LNCaP clone FGC (cell line): ENCODE measurements at places on chromosomes 2 and 18.
A peak's percentile ranks its signal among the peaks of the same experiment; 100 is the strongest.

- no peak for DNase-seq
These were observed 50.1 kb downstream of the UBR3 start for GRCh38 chr2:169877398-169877797.

- peak; percentile 4 for DNase-seq
These were observed 329.4 kb downstream of the DLGAP1 start for GRCh38 chr18:4125627-4126230.

DNA sequence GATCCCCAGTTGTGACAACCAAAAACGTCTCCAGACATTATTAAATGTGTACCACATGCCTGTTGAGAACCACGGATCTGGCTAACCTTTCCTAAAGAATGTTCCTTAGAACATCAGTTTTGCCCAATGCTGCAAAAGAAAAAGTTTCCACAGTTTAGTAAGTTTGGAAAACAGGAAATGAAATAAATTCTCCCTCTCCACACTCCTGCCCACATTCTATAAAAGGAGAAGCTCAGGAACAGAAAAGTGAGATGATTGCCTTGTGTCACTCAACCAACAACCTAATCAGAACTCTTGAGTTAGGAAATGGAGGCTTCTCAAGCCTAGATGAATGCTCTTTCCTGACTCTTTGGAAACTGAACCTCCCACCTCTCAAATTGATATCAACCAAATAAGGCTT, 56.1 kb upstream of the NFE2L2 start:
- no peak for DNase-seq

GRCh38 chr2:200243441-200243840, 63.1 kb upstream of the SPATS2L start:
- no peak for DNase-seq

GRCh38 chr2:40367652-40368051, 84.2 kb downstream of the SLC8A1 start:
- no peak for DNase-seq

DNA sequence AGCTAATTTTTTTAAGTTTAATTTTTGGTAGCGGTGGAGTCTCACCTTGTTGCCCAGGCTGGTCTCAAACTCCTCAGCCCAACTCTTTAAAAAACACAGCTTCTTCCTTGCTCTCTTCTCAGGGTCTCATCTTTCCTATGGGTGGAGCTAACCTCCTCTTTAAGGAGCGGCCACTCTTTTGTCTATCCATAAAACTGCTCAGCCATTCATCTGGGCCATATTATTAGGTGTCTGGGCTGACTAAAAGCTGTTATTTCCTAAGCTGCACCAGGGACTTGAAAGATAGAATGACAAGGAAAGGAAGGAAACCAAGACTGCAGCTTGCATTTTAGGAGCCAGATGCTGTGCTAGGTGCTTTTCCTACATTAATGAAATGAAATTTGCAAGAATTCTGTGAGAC, 35.8 kb upstream of the THOC1 start:
- no peak for DNase-seq

DNA sequence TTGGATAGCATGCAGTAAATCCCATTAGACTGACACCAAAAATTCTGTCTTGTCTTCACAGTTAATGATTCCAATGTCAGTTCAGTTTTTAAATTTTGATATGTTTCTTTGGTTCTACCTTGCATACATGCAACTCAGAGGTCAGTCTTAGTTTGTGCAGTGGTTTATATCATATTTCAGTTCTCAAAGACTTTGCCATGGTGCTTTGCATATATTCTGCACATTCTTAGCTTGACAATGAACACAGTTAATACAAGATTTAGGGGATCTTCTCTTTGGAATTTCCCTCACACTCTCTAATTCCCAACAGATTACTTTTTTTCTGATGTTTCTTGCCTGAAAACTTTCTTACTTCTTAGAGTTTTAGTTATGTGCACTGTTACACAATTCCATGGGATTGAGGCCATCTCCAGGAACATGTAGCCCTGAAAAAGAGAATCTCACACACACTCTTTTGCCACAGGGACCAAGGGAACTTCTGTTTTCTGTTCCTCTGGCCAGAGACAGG, 17.3 kb downstream of the NOL4 start:
- DNase-seq: no peak

- DNase-seq: no peak
These were observed 69.9 kb upstream of the CAVIN2 start for GRCh38 chr2:191916826-191917225.

DNA sequence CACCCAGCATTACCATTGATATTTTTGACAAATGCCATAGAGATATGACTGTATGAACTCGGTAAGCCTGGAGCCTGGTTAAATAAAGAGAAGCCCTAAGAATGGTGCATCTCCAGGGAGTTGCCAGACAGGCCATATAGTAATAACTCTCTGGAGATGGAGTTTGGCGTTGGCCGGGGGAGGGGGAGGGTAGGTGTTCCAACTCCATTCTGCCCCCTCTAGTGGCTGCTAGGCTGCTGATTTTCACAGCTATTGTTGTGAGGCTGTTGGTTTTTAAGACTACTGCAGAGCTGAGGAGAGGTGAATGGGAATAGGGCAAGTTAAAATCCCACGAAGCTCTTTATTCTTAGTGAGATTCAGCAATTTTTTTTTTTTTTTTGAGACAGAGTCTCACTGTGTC, 99.9 kb downstream of the GALNT14 start:
- peak; percentile 4 for DNase-seq

DNA sequence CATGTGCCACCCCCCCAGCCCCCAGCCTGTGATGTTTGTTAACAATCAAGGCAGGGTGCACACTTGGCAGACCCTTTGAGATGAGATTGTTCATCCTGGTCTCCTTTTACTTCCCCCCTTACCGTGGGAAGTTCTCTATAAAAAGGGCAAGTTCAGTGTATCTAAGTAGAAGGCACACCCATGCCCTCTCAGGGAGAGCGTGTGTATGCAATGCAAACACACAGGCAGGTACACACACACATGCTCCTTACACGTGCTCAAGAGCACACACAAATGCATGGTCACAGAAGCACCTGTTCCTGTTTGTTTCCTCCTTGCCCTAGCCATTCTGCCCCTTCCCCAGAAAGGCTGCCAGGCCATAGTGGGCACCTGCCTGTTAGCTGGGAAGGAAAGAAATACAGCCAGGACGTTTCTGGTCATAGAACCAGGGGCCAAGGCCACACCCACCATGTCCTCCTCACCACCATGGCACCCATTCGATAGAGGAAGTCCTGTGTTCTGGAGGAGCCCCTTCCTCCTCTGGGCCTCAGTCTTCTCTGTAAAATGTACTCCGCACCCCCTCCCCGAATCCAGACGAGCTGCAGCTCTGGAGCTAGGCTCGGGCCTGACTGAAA, 3.1 kb downstream of the ATOH8 start:
- peak; percentile 36 for DNase-seq

- DNase-seq: no peak
These were observed 17.6 kb downstream of the ADAM17 start for GRCh38 chr2:9538000-9538507.

DNA sequence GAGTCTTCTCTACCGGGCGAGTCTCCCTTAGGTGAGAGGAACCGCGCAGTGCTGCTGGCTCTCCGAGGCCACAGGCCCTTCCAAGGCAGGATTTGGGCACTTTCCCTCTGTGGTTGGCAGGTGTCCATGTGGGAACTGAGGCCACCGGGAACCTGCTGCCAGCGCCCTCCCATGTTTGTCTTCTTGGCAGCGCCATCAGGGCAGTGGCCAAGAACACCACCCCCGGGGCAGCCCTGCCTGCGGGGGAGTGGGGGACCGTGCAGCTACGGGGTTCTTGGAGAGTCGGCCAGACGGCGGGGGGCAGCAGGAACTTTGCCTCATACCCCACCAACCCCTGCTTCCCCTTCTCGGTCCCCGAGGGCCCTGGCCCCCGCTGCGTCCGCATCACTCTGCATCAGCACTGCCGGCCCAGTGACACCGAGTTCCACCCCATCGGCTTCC, 10.0 kb downstream of the CAPN10 start:
- peak; percentile 38 for DNase-seq

- DNase-seq: no peak
These were observed 393 bp downstream of the IL1R1 start for GRCh38 chr2:102142829-102143449.

DNA sequence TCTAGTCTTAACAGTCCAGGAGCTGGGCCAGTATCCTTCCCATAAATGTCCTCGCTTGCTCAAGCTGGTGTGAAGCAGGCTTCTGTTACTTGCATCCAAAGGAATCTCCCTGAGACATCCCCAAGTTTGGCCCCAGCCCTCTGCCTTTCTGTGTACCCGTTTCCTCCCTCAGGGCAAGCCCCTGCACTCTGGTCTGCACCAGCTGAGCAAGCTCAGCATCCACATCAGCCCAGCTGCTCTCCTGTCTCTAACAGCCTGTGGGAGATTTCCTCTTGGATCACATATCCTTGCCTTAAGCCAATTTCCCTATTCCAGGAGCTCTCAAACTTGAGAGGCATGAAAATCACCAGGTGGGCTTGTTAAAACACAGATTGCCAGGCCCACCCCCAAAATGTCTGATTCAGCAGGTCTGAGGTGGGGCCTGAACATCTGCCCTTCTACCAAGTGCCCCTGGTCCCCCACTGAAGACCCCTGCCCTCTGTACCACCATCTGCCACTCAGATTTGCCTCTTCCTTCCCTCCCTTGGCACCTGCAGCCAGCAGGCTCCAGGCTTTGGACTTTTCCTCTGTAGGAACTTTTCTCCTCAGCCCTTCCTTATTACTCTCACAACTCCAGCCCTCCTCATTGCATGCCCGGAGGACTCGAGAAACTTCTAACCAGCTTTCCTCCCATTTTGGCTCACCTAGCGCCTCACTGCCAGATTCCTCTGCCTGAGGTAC, 32.1 kb downstream of the REEP1 start:
- DNase-seq: no peak

DNA sequence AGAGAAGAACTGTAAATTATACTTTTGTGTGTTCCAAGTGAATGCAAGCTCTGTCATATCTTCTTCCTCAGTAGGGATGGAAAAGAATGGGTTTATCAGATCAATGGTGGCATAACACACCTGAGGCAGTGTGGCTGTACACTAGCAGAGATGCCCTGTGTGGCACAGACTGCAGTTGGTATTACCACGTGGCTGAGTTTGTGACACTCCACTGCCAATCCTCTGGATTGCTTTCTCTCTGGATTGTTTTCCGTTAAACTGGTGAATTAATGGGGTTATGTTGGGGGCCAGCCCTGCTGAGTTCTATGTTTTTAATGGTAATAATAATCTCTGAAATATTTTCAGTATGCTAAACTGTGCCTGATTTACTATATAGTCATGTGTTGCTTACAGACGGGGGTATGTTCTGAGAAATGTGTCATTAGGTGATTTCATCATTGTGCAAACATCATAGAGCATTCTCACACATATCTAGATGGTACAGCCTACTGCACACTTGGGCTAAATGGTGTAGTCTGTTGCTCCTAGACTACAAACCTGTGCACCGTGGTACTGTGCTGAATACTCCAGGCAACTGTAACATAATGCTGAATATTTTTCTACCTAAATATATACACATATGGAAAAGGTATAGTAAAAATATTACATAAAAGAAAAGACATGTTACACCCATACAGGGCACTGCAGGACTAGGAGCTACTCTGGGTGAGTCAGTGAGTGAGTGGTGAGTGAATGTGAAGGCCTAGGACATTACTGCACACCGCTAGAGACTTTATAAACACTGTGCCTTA, 84.7 kb upstream of the ST6GAL2 start:
- no peak for DNase-seq

GRCh38 chr2:31943636-31944225, 67.1 kb downstream of the MEMO1 start:
- DNase-seq: no peak

DNA sequence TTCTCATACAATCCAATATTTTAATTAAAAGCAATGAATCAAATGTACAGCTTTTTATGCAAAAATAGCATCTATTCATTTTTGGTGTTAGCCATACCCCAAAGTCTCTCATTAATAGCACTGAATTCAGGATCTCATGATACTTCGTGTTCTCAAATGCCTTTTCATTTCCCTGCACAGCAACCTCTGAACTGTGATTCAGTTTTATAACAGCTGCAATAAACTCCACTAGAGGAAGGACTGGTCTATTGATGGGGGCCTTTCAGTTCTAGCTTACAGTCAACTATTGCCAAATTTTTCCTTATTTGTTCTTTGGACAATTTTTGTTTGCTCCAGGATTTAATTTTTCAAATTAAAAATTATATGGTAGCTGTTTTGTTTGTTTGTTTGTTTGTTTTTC, 4.8 kb upstream of the TMEM87B start:
- DNase-seq: no peak

GRCh38 chr18:31606265-31606664, 14.6 kb downstream of the TTR start:
- no peak for DNase-seq

DNA sequence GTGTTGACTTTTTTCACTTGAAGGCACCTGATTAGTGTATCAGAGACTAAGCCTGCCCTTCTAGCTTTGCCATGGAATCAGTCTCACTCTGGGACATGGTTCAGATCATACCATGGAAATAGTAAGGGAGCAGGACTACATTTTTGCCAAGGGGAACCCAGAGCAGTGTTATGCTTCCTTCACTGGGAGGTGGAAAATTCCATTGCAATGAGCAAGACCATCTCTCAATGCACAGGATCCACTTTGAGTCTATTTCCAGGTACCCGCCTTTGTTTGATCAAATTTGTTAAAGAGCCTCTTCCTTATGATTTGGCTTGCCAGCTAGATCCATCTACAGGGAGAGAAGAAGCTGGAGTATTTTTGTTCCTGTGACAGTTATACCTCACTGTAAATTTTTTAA, 395.8 kb downstream of the MTX2 start:
- DNase-seq: no peak

- DNase-seq: no peak
These were observed 672.2 kb downstream of the BCL11A start for GRCh38 chr2:59881218-59881617.

DNA sequence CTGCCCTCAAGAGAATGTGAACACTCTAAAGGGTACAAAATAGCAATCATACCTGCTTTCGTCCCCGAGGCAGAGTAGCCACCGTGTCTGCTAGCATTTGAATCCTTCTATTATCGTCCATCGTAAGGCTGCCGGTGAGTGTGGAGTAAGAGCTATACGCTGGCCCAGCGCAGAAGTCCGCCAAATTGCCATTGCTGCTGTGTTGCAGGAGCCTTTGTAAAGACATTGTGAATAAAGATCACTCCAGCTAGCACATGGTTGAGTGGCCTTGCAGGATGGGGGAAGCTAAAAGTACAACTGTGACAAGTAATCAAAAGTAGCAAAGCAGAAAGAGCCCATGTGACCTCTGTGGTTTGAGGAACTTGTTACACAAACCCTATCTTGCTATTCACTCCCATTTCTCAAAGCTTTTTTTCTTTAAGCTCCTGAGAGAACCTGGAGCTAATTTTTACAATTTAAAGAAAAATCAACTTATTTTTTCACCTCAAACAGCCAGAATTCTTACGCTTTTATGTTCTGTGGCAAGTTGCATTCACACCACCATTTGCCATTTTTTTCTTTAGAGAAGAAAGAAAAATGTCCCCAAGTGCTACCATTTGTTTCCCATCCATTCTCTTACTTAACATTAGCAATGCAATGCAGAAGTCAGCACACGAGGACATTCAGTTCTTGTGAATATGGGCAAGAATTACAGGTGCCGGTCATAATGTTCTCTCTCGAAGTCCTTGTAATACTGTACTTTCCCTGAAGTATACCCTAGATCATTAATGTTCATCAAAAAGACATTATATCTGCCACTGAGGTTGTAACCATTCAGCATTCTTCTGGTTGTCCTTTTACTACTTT, at the start of gene CYTIP:
CYTIP (minus strand) TSS at position 295 of the 846 bp plus-strand sequence; CDS start at position 226, 69 bp downstream.
- DNase-seq: no peak
